ENCODE measurements at places on chromosomes 6 and 20. TPM values are rescaled to one million over a fixed set of nuclear protein-coding genes. Genes with fewer than 3 reads are reported as not detected.

The SH3BGRL2 gene
- 14.9 TPM for total RNA-seq

The HLA-DQB1 gene
- 0.17 TPM for total RNA-seq

The PPP1R16B gene
- total RNA-seq: under 0.01 TPM

The BMP6 gene
- 0.33 TPM for total RNA-seq

The SAMD10 gene
- total RNA-seq: 3.5 TPM

The BPIFB1 gene
- not detected for total RNA-seq

The STMND1 gene
- total RNA-seq: not detected

The CENPW gene
- total RNA-seq: 1.7 TPM

The FILIP1 gene
- total RNA-seq: not detected

DNA sequence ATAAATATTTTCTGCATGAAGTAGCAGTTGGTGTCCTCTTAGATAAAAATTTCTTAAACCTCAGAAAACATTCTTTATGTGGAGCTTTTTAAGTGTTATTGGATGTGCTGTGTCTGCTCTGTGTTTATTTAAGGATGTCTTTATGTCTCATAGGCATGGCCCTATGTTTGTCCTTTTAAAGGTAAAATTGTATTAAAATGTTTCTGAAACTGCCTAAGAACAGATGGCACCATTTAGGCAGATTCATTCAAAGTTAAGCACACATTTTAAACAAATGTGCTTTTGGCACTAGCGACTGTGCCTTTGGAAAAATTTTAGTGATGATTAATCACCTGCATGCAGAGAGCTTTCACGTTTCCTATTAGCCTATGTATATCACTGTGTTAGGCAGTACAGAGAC lies 125.2 kb downstream of the KIF6 start:
- no peak for DNase-seq

- DNase-seq: peak; percentile 59
Observed at GRCh38 chr6:45625191-45625664, 247.5 kb upstream of the SUPT3H start.

DNA sequence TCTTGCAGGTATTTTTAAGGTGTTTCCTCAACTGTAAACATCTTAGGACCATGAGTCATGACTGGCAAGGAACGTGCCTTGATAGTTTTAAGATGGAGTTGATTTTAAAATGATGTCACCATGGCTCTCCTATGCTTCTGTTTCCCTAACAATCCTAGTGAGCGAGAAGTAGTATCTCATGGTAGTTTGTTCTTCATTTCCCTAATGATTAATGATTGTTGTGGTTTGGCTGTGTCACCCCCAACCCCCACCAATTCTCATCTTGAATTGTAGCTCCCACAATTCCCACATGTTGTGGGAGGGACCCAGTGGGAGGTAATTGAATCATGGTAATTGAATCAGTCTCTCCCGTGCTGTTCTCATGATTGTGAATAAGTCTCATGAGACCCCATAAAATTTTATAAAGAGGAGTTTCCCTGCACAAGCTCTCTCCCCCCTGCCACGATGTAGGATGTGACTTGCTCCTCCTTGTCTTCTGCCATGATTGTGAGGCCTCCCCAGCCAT lies 16.8 kb upstream of the BNIP5 start:
- peak; percentile 51 for DNase-seq

DNA sequence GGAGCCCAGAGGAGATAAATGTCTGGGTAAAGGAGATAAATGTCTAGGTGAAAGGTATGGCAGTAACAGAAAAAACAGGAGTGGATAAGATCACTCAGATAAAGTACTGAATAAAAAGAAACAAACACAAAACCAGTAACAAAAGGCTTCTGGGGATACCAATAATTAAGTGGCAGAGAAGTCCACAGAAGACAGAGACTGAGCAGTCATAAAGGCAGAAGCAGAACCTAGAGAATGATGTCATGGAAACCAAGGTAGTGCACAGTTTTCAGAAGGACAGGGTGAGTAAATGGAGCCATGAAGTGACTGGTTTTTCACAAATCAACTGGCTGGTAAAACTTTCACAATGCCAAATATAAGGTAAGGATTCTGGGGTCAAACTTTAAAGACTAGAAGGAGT lies 80.9 kb upstream of the PLN start:
- DNase-seq: no peak

DNA sequence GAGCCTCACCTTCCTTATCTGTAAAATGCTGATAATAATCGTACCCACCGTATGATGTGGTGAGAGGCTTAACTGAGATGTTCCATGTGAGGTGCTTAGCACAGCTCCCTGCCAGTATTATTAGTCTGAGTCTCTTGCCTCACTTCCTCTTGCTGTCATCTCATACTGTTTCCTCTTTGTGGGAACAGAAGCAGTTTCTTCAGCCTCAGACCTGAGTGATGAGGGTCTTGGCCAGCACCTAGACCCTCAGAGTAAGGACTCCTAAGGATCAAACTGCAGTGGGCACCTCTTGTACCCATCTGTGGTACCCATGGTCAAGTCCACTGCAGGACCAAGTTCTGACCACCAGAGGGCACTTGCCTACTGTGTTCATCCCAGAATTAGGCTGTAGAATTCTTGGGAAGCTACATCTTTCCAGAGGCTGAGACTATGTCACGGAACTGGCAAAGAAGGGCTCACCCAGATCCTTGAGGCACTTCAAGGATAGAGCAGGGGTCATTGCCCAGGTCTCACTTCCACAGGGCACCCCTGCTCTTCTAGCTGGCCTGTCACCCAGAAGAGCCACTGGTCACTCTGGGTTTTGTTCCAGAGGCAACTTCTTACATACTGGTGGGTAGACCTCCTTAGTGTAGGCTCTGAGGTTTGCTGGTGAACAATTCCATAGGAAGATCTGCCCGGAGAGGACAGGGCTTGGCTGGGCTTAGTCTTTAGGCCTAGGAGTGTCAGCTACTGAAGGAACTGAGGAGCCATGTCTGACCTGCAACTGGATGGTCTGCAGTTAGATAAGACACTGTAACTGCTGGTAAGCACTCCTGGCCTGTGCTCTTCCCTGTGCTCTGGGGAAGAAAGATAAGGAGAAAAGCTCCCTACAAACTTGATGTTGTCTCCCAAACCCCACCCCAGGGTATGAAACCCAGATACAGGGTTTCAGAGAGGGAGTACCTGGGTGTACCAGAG lies 20.6 kb upstream of the SGK2 start:
- DNase-seq: peak; percentile 39

- no peak for DNase-seq
Observed at GRCh38 chr6:18087396-18088165, 34.9 kb downstream of the NHLRC1 start.

GRCh38 chr6:136180704-136181511 lies 69.2 kb downstream of the MTFR2 start:
- DNase-seq: no peak

- no peak for DNase-seq
Observed at GRCh38 chr6:87971605-87972262, 75.9 kb upstream of the SPACA1 start.

GRCh38 chr20:23050847-23051627 lies 1.6 kb upstream of the THBD start:
- peak; percentile 63 for DNase-seq

DNA sequence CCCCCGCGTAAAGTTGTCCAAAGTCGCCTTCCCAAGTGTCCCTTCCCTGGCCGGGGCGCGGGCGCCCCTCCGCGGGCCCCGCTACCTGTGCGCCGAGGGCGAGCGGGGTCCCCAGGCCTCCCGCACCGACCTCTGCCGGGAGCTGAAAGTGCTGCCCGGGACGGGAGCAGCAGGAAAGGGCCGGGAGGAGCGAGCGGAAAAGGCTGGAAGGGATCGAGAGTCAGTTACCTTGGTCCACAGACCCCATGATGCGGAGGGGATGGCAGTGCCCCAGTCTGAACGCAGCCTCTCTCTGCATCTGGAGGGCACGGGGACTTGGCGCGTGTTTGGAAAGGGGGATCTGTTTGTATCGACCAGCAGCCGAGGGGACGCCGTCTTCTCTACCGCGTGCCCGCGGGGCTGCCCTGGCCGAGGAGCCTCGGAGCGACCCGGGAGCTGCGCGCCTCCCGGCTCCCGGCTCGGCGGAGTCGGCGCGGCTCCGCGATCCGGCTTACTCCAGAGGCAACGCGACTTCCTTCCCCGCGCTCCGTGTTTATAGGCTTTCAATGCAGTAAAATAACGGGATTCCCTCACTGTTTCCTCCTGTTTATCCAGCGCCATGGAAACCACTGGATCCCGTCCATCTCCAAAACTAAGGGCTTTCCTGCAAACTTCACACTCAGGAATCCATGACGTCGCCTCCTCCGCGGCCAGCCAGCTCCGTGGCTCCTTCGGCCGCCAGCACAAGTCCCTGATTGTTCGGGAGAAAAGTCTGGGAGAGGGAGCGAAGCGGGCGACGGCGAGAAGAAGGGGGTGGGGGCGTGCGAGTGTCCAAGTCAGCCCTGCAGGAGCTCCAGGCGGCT lies 20.0 kb upstream of the NFATC2 start:
- peak; percentile 75 for DNase-seq

DNA sequence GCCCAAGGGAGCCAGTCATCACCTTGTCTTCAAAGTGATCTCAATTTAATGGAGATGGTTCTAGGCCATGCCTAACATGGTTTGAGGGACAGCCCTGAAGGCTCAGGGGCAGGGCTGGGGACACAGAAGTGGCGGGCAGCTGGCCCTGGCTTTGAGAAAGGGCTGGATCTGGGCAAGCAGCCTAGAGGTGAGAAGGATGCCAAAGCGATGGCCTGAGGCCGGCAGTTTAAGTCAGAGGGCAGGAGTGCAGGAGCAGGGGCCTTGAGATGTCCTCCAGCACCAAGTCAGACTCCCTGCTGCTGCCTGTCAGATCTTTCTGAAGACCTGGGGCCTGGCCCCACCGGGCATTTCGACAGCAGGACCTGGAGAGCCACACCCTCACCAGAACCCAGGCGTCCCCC lies 28.4 kb upstream of the APMAP start:
- DNase-seq: no peak

DNA sequence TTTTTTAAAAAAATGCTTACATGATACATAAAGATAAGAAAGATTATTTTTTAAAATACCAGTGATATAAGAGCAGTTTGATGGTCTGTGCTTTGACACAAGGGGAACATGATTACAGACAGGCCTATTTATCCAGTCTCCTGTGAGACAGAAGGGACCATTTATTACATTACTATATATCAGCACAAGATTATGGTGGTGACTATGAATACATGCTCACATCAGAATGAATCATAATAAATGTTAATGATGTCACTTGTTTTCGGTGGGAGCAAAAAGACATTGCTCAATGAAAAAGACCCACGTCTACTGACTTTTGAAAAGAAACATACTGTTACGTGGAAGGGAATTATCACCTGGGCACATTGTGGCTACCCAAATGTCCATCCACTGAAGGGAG lies 455.1 kb downstream of the CDC5L start:
- no peak for DNase-seq

- DNase-seq: no peak
Observed at GRCh38 chr20:64093013-64093503, 8.9 kb upstream of the LKAAEAR1 start.

Data from mammary epithelial cell (primary cell).